GM12892 (cell line): ENCODE measurements at places on chromosomes 2 and 18.

- DNase-seq = no peak
Measured at GRCh38 chr18:6370410-6370809, 44.3 kb downstream of the L3MBTL4 start.

DNA sequence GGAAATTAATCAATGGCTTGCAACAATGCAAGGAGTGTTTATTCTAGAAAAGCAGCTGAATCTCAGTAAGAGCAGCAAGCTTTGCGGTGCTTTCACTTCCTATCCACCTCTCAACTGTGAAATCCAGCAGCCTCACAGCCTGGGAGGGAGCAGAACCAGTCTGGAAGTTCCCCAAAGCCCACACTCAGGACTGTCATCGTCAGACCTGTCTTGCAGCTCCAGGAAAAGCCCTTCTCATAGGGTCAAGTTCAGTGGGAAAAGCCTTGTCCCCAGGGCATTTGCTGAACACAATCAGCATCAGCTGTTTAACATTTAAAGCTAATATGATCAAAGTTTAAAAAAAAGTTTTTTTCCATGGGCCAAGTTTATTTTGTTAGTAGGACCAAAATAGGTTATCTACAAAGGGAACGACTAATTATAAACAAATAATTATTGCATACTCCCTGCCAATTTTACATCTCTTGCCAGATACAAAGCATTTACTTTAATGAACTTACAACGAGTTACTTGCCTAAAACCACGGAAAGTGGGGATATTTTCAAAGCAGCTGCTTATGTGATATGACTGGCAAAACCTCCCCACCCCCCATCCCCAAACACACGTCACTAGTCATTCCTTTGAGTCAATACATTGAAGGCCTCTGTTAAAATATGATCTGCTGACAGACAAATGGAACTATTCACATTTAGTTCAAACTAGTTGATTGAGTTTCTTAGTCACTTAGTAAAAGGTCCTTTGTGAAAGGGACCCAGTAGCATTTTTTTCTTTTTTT, 36.8 kb downstream of the PARD6G start:
- DNase-seq = no peak

DNA sequence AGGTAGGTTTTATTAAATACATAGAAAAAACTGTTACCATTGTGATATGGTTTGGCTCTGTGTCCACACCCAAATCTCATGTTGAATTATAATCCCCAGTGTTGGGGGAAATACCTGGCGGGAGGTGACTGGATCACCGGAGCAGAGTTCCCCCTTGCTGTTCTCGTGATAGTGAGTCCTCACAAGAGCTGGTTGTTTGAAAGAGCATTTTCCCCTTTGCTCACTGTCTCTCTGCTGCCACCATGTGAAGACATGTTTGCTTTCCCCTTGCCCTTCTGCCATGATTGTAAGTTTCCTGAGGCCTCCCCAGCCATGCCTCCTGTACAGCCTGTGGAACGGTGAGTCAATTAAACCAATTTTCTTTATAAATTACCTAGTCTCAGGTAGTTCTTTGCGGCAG, 352.7 kb upstream of the SLC39A10 start:
- DNase-seq = no peak

- no peak for DNase-seq
Measured at GRCh38 chr2:112682101-112682500, 36.4 kb downstream of the SLC20A1 start.

- no peak for DNase-seq
Measured at GRCh38 chr2:86336675-86337243, 667 bp downstream of the REEP1 start.

- no peak for DNase-seq
Measured at GRCh38 chr2:161582386-161582785, 41.8 kb upstream of the SLC4A10 start.
